Stimulated activated naive CD8-positive, alpha-beta T cell treated with anti-CD3 and anti-CD28 coated beads, Interleukin-15, amount 100 ng/mL, for 72 hours (primary cell): ENCODE measurements at places on chromosomes 1 and 21.

GRCh38 chr1:211633524-211633846, 41.9 kb downstream of the NEK2 start:
- DNase-seq = no peak

DNA sequence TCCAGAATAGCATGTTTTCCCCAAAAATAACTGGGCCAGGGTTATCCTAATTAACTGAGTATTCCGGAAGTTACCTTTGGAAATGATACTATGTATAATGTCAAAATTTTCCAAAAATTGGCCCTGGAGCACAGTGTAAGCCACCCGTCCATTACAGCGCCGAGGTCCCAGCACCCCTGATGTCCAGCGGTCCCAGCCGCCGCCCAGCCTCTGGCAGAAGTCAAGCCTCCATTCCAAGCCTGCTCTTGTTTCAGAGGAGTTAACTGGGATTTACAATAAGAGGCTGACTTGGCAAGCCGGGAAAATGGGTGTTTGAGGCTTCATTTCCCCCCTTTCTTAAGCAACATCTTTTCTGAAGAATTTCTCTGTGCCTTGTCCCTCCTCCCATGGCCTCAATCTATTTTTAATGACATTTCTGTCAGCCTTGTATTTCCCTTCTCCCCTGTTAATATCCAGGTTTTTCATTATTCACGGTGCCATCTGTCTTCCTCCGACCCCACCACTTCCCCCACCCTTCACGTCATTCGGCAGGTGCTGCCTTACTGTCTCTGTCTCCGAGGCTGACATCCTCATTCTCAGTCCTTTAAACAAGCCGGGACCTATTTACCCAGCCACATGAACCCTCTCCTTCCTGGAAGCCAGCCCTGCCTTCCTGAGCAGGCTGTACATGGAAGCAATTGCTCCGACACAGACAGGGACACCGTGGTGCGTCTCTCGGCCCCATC, 490.9 kb downstream of the NPHP4 start:
- DNase-seq = no peak

DNA sequence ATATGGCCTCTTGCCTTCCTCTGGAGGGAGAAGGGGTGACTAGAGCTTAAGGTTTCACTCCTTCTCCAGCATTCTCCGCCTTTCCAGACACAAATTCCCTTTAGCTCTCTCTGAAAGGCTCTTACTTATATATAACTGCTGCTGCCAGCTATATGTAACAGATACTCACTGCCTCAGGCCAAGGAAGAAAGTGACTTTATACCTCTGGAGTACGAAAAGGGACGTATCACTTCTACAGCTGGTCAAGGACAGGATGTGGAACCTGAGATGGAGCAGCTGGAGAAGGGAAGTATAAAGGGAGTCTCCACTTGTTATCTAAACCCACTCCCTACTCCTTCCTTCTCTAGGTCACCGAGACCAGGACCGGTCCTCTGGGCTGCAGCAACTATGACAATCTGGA, 102.4 kb downstream of the BRINP2 start:
- no peak for DNase-seq

GRCh38 chr1:50027794-50028193, 4.0 kb upstream of the AGBL4 start:
- no peak for DNase-seq

DNA sequence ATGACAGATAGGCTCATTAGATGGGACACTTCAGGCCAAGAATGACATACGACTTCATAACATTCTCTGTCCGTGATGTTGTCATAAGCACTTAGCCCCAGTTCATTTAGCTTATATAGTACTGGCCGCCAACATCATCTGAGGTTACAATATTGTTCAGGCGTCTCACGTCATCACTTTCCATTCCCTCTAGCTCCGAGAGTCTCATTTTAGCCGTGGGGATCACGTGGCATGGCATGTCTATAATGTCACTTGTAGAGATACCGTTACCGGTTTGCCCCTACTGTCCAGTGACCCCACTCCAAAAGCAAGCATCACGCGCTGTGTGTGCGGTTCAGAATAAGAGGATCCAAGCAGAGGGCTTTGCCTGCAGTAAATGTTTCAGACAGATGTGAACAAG, 34.6 kb upstream of the HEATR1 start:
- DNase-seq = no peak

DNA sequence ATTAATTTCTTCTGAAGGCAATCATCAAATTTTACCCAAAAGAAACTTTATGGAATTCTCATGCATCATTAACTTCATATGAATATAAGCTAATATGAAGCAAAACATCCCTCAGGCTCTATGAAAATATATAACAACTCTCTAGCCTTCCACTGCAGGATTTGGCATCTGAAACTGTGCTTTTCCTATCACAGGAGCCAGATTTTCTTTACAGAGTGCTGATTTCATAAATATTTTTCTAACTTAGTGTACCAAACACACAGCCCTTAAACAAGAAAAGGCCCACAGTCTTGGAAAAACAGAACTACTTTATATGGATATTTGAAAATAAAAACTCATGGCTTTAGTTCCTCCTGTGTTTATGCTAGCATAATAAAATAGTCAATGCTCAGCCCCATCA, 559.5 kb upstream of the CHRM3 start:
- no peak for DNase-seq

- no peak for DNase-seq
Measured at GRCh38 chr1:179310291-179310690, 16.7 kb downstream of the SOAT1 start.

DNA sequence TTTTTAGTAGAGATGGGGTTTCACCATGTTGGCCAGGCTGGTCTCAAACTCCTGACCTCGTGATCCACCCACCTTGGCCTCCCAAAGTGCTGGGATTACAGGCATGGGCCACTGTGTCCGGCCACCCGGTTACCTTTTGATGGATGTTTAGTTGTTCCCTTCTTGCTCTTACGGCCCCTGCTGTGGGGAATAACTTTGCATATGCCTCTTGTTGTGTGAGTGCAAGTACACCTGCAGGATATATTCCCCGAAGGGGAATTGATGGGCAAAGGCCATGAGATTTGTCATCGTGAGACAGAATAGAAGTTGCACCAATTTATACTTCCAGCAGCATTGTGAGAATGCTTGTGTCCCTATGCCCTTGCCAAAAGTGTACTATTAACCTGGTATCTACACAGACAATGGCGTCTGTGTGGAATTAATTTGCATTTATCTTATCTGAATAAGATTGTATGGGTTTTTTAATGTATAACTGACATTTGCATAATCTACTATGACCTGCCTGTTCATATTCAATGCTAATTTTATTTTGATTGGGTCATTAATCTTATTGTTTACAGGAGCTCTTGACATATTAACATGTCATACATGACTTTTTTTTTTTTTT, 8.1 kb downstream of the IL6R start:
- DNase-seq = no peak

DNA sequence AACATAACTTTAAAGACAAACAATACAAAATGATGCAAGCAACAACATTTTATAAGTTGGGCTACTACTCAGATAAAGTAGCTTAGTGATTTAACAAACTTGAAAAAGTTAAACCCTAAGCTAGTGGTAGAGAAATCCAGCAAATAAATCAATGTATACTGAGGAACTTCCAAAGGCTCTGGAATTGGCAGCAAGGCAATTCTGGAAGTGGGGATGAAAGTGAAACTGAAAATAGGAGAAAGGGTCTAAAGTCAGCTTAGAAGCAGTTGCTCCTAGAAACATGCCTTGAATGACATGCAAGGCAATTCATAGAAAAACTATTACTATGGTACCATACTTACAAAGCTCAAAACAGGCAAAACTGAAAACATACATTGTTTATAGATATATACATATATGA, 90.0 kb upstream of the CAMK1G start:
- no peak for DNase-seq

- DNase-seq = peak; percentile 40
Measured at GRCh38 chr1:27296773-27297291, 25.1 kb upstream of the TMEM222 start.
